Heart left ventricle (tissue), 16 donors: ENCODE measurements at places on chromosomes 13 and 19.

GRCh38 chr19:2362970-2363300 is 2.9 kb downstream of the TMPRSS9 start:
- no peak overlapping the region for H3K27ac ChIP-seq

DNA sequence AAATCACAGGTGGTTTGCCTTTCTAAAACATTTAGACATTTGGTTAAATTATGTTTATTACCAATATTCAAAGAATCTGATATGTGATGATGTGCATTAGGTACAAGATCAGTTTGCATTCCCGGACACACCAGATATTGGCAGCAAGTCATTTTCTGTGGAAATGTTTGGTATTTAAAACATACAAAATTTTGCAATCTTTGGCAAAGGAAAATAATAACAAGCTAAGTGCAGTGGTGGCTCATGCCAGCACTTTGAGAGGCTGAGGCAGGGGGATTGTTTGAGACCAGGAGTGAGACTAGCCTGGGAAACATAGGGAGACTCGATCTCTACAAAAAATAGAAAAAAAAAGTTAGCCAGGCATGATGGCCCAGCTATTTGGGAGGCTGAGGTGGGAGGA is 29.1 kb upstream of the TSC22D1 start:
- H3K4me1 ChIP-seq, result no peaks in the 10 kb centered on the region
- no peaks in the 10 kb centered on the region for H3K27me3 ChIP-seq
- no peak overlapping the region for H3K4me3 ChIP-seq
- H3K27ac ChIP-seq, result no peak overlapping the region
- no peak for DNase-seq

DNA sequence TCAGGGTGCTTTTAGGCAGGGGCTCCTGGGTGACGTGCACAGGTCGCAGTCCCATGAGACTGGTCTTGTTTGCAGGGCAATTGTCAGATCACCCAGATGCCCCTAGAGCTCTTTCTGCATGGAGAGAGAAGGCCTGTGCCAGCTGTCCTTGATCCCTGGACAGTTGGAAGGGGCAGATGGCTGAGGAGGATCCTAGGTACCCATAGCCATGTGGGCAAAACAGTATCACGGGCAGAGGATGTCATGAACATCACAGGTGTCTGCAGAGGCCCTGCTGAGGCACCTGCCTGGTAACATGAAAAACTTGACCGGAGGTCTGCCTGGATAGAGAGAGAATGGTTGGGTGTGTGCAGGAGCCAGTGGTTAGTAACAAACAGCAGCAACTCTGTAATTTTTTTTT is 99.3 kb downstream of the ZNF536 start:
- no peak overlapping the region for H3K4me3 ChIP-seq
- H3K36me3 ChIP-seq, result no peaks in the 10 kb centered on the region

DNA sequence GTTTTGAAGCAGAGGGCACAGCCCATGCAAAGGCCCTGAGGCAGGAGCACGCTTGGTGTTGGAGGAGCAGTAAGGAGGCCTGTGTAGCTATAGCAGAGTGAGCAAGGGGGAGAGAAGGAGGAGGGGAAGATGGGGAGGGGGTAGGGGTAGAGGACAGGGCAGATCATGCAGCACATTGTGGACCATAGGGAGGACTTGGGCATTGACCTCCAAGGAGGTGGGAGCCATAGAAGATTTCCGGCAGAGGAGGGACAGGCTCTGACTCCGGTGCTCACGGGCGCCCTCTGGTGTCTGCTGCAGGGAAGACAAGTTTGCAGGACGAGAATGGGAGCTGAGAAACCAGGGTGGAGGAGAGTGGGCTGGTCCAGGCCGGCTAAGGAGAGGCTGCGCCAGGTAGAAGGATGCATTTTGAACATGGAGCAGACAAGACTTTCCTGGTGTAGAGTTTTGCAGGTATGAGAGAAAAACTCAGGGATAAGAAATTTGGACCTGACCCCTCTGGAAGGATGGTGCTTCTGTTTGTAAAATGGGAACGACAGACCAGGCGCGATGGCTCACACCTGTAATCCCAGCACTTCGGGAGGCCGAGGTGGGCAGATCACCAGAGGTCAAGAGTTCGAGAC is 13.7 kb upstream of the CREB3L3 start:
- H3K4me1 ChIP-seq, result no peaks in the 10 kb centered on the region
- no peaks in the 10 kb centered on the region for H3K36me3 ChIP-seq
- DNase-seq, result peak; percentile 77
- H3K4me3 ChIP-seq, result no peak overlapping the region

GRCh38 chr13:83549671-83550070 is 332.6 kb downstream of the SLITRK1 start:
- H3K4me1 ChIP-seq, result no peaks in the 10 kb centered on the region
- H3K4me3 ChIP-seq, result no peak overlapping the region
- no peaks in the 10 kb centered on the region for H3K36me3 ChIP-seq
- no peaks in the 10 kb centered on the region for H3K27me3 ChIP-seq
- no peak overlapping the region for H3K27ac ChIP-seq

- no peak for DNase-seq
- no peak overlapping the region for H3K4me3 ChIP-seq
- no peaks in the 10 kb centered on the region for H3K4me1 ChIP-seq
- H3K36me3 ChIP-seq, result peaks cover 5% of the 10 kb centered on the region
Measured at GRCh38 chr19:45934551-45935230, 20.1 kb upstream of the NANOS2 start.

DNA sequence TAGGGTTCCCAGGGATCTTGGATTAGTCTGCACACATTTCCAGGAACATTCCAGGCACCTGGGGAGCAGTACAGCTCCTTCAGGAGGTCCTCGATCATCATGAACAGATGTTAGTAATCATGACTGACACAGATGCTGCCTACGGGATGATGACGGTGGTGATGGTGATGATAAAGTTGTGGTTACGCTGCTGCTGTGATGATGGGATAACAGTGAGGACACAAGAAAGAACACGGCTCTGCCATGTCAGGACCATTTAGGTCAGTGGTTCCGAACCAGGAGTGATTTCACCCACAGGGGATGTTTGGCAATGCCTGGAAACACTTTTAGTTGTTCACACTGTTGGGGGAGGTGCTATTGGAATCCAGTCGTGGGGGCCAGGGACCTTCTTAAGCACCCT is 1193.0 kb downstream of the UQCRFS1 start:
- H3K36me3 ChIP-seq, result no peaks in the 10 kb centered on the region
- H3K27me3 ChIP-seq, result no peaks in the 10 kb centered on the region
- H3K4me1 ChIP-seq, result no peaks in the 10 kb centered on the region

GRCh38 chr19:5147978-5148793 is 179.3 kb downstream of the KDM4B start:
- H3K27ac ChIP-seq, result no peak overlapping the region
- H3K36me3 ChIP-seq, result peaks cover 60% of the 10 kb centered on the region
- H3K4me1 ChIP-seq, result no peaks in the 10 kb centered on the region
- H3K27me3 ChIP-seq, result no peaks in the 10 kb centered on the region
